Activated naive CD8-positive, alpha-beta T cell treated with anti-CD3 and anti-CD28 coated beads, Interleukin-2, amount 50 U/mL, for 24 hours (primary cell): ENCODE measurements at places on chromosomes 1 and 21.

DNA sequence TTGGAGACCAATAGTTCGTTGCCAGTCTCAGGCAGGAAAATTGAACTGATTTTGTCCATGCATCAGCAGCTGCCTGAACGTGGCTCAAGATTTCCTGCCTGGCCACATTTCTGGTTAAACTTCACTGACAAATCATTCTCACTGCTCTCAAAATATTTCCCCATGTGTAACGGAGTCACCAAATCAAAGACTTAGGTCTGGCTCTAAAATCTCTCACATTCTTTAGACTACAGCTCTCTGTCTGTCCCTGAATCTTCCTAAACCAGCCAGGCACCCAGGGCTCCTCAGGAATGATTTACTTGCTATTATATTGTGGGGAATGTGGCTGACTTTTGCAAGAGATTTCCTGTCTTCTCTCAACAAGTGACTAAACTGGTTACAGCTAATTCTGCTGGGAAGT is 49.2 kb upstream of the GJA8 start:
- DNase-seq, result no peak
- H3K4me1 ChIP-seq, result no peaks in the 10 kb centered on the region
- H3K27me3 ChIP-seq, result peaks cover 14% of the 10 kb centered on the region

GRCh38 chr1:237921306-237921705 is 30.6 kb upstream of the ZP4 start:
- no peak overlapping the region for H3K27ac ChIP-seq
- no peak overlapping the region for H3K4me3 ChIP-seq
- H3K4me1 ChIP-seq, result no peaks in the 10 kb centered on the region
- DNase-seq, result no peak

DNA sequence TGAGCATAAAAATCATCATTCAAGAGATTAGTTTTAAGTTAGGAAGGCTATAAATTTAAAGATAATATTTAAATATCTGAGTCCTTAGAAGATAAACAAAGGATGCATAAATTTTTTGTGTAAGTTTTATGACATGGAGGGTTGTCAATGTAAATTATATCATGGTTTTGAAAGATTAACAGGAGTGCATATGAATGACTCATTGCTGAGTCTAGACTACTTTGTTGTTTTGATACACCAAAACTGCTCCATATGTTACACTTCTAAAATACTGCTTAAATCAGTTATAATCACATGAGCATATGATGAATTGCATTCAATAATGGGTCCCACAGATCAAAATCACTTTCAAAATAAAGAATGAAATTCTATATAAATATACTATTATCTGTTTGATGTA is 312.5 kb downstream of the KCNT2 start:
- no peaks in the 10 kb centered on the region for H3K4me1 ChIP-seq
- H3K36me3 ChIP-seq, result no peaks in the 10 kb centered on the region
- H3K4me3 ChIP-seq, result no peak overlapping the region
- H3K27me3 ChIP-seq, result no peaks in the 10 kb centered on the region
- no peak for DNase-seq

- H3K4me3 ChIP-seq, result no peak overlapping the region
- no peak for DNase-seq
- H3K36me3 ChIP-seq, result no peaks in the 10 kb centered on the region
- H3K4me1 ChIP-seq, result peaks cover 28% of the 10 kb centered on the region
- no peak overlapping the region for H3K27ac ChIP-seq
Observed at GRCh38 chr1:114328361-114328904, 174.8 kb upstream of the SYT6 start.

- H3K36me3 ChIP-seq, result no peaks in the 10 kb centered on the region
- no peak for DNase-seq
- no peaks in the 10 kb centered on the region for H3K27me3 ChIP-seq
- H3K4me3 ChIP-seq, result no peak overlapping the region
- H3K4me1 ChIP-seq, result no peaks in the 10 kb centered on the region
Observed at GRCh38 chr21:22900490-22900889, 1902.3 kb downstream of the NCAM2 start.

- DNase-seq, result no peak
- peaks cover 57% of the 10 kb centered on the region for H3K4me1 ChIP-seq
- H3K36me3 ChIP-seq, result peaks cover 45% of the 10 kb centered on the region
- H3K27me3 ChIP-seq, result no peaks in the 10 kb centered on the region
- H3K27ac ChIP-seq, result peak overlapping the region; percentile 39
Observed at GRCh38 chr1:220040028-220040596, 6.2 kb downstream of the EPRS1 start.

- no peak overlapping the region for H3K27ac ChIP-seq
- peaks cover 2% of the 10 kb centered on the region for H3K4me1 ChIP-seq
- DNase-seq, result no peak
- no peaks in the 10 kb centered on the region for H3K36me3 ChIP-seq
Observed at GRCh38 chr1:91611483-91611917, 110.8 kb downstream of the CDC7 start.

GRCh38 chr1:85689775-85690404 is 18.3 kb downstream of the ZNHIT6 start:
- H3K4me3 ChIP-seq, result no peak overlapping the region
- H3K27ac ChIP-seq, result no peak overlapping the region
- DNase-seq, result no peak
- H3K4me1 ChIP-seq, result peaks cover 8% of the 10 kb centered on the region
- no peaks in the 10 kb centered on the region for H3K27me3 ChIP-seq

DNA sequence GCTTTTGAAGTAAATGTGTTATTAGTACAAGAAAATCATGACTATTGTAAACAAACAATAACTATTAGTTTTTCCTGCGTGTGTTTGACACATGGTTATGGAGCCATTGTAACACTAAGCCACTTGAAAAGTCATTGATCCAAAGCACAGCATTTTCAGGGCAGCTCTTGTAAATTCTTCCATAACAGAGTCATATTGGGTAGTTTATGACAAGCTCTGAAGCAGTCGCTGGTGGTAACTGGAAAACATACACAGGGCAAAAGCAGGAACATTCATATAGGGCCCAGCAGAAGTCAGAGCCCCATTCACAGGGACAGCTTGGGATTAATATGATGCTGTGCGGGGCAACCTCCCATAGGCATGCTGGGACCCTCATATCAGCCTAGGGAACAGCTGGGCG is 483.2 kb upstream of the PTBP2 start:
- no peaks in the 10 kb centered on the region for H3K27me3 ChIP-seq
- no peak overlapping the region for H3K27ac ChIP-seq
- DNase-seq, result no peak
- H3K4me1 ChIP-seq, result no peaks in the 10 kb centered on the region
- no peak overlapping the region for H3K4me3 ChIP-seq

- no peak overlapping the region for H3K27ac ChIP-seq
- H3K4me1 ChIP-seq, result no peaks in the 10 kb centered on the region
- no peak overlapping the region for H3K4me3 ChIP-seq
- no peaks in the 10 kb centered on the region for H3K36me3 ChIP-seq
- peaks cover 2% of the 10 kb centered on the region for H3K27me3 ChIP-seq
- no peak for DNase-seq
Observed at GRCh38 chr1:77024500-77024899, 157.2 kb downstream of the ST6GALNAC5 start.

- peak overlapping the region; percentile 29 for H3K27ac ChIP-seq
- no peaks in the 10 kb centered on the region for H3K27me3 ChIP-seq
- no peak overlapping the region for H3K4me3 ChIP-seq
- DNase-seq, result no peak
- H3K36me3 ChIP-seq, result peaks cover 29% of the 10 kb centered on the region
Observed at GRCh38 chr1:223720971-223721591, 8.7 kb downstream of the CAPN2 start.

DNA sequence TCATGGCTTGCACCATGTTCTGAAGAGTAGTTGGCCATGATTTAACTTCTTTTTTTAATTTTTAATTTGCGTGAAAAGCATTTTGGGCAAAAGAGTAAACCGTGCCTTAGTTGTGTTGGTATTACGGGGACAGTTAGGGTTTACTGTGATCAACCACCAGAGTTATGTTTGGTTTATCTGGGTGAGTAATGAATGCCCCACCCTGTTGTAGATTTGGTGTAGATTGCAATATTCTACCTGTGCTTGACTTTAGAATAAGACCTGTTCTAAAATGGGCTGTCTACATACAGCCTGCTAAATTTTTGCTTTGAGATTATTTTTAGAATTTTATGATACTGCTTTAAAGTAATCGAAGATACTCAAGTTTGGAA is 1.4 kb downstream of the USP25 start:
- H3K27me3 ChIP-seq, result peaks cover 2% of the 10 kb centered on the region
- no peak for DNase-seq
- peaks cover 47% of the 10 kb centered on the region for H3K4me1 ChIP-seq
- peak overlapping the region; percentile 94 for H3K4me3 ChIP-seq
- H3K27ac ChIP-seq, result peak overlapping the region; percentile 92

GRCh38 chr1:227773558-227773957 is 38.3 kb downstream of the SNAP47 start:
- no peak overlapping the region for H3K27ac ChIP-seq
- H3K4me3 ChIP-seq, result no peak overlapping the region
- H3K27me3 ChIP-seq, result no peaks in the 10 kb centered on the region
- H3K36me3 ChIP-seq, result peaks cover 8% of the 10 kb centered on the region
- H3K4me1 ChIP-seq, result peaks cover 23% of the 10 kb centered on the region

DNA sequence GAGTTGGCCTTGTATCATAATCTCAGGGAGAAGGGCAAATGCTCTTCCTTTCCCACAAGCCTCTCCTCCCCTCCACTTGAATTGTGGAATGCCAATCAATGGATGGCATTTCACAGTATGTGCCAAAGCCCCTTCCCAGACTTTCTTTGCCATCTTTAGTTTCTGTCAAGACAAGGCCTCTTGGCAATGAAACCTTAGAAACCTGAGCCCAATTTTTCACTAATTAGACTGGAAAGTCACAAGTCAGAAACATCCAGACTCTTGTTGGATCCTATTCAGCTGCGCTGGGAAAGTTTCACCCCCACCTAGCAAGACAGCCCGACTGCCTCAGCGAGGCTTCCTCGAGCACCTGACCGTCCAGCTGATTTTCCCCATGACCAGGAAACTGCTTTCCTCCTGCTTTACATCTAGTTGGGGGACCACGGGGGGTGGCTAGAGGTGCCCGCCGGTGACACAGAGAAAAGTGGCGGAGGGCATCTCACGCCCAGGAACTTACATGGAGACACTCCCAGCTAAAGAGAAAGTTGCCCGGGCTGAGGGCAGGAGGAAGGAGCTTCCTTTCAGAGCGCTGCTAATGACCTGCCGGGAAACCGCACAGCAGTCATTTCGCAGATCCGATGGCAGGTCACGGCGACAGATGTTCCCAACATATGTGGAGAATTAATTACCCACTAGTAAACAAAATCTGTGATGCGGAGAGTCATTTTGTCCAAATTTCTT is 302.6 kb upstream of the RRP15 start:
- H3K27ac ChIP-seq, result no peak overlapping the region
- H3K36me3 ChIP-seq, result no peaks in the 10 kb centered on the region
- no peak overlapping the region for H3K4me3 ChIP-seq

- no peaks in the 10 kb centered on the region for H3K4me1 ChIP-seq
- H3K4me3 ChIP-seq, result no peak overlapping the region
- peaks cover 10% of the 10 kb centered on the region for H3K27me3 ChIP-seq
- no peaks in the 10 kb centered on the region for H3K36me3 ChIP-seq
Observed at GRCh38 chr1:33996281-33996680, 132.4 kb downstream of the HMGB4 start.

DNA sequence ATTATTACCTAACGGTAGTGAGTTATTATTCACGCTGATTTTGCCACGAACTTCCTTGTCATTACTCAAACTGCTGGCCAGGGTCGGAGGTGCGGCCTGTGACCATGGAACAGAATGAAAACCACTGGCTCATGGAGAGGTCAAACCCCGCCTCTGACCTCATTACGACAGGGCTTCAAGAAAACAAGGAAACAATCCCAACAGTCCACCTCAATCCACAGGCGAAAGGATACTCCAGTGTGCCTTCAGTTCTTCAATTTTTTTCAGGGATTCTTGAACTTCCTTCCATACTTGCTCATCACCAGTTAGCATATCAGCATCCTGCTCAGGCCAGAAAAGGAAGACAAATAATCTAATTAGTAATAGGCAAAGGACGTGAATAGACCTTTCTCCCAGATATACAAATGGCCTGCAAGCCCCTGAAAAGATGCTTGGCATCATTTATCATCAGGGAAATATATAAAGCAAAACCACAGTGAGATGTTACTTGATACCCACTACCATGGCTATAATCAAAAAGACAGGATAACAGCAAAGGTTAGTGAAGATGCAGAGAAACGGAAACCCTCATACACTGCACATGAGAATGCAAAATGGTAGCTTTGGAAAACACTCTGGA is 643.4 kb downstream of the SMYD3 start:
- no peak overlapping the region for H3K4me3 ChIP-seq
- DNase-seq, result no peak
- peaks cover 3% of the 10 kb centered on the region for H3K4me1 ChIP-seq
- H3K36me3 ChIP-seq, result peaks cover 20% of the 10 kb centered on the region
- no peak overlapping the region for H3K27ac ChIP-seq
- no peaks in the 10 kb centered on the region for H3K27me3 ChIP-seq

- H3K27ac ChIP-seq, result no peak overlapping the region
- no peaks in the 10 kb centered on the region for H3K36me3 ChIP-seq
- H3K4me3 ChIP-seq, result no peak overlapping the region
- peaks cover 4% of the 10 kb centered on the region for H3K27me3 ChIP-seq
- no peaks in the 10 kb centered on the region for H3K4me1 ChIP-seq
- no peak for DNase-seq
Observed at GRCh38 chr1:9448132-9449109, 90.8 kb upstream of the SLC25A33 start.

DNA sequence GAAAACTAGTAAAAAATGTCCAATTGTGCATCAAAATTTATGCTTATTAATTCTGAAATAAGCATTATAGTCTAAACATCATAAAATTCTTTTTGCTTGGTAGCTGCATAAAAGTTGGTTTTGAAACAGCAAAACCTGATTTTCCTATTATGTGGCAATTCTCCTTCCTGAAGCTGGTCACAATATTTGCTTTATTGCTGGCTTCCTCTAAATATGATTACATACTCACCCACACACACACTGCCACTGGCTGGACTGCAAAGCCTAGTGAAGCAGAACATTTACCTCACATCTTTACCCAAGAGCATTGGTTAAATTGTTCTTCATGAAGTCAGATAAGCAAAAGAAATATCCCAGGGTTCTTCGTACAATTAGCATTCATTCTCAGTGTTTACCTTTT is 103.0 kb downstream of the NR5A2 start:
- no peaks in the 10 kb centered on the region for H3K27me3 ChIP-seq
- no peak for DNase-seq
- H3K4me3 ChIP-seq, result no peak overlapping the region

DNA sequence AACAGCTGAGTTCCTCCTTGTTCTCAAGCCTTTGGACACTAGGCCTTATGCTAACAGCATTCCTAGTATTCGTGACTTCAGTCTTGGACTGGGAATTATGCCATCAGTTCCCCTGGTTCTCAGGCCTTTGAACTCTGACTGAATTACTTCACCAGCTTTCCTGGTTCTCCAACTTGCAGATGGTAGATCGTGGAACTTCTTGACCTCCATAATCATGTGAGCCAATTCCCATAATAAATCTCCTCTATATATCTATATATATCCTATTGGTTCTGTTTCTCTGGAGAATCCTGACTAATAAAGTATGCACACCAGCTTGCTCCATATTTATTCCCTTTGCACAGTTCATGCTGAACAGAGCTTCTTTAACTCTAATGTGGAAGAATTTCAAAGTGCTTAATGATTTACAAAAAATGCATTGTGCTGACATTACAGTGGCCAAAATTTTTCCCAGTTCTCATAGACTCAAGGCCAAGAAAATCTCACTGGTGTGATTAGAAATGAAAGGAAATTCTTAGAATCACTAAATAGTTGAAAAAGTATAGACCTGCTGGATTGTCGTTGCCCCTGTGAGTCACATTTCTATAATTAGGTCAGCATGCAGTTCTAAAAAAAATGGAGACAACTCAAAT is 462.9 kb upstream of the ADAMTS5 start:
- H3K36me3 ChIP-seq, result no peaks in the 10 kb centered on the region
- no peaks in the 10 kb centered on the region for H3K4me1 ChIP-seq
- no peaks in the 10 kb centered on the region for H3K27me3 ChIP-seq
- H3K4me3 ChIP-seq, result no peak overlapping the region
- DNase-seq, result no peak
- no peak overlapping the region for H3K27ac ChIP-seq
